ENCODE measurements at places on chromosomes 4 and X.

DNA sequence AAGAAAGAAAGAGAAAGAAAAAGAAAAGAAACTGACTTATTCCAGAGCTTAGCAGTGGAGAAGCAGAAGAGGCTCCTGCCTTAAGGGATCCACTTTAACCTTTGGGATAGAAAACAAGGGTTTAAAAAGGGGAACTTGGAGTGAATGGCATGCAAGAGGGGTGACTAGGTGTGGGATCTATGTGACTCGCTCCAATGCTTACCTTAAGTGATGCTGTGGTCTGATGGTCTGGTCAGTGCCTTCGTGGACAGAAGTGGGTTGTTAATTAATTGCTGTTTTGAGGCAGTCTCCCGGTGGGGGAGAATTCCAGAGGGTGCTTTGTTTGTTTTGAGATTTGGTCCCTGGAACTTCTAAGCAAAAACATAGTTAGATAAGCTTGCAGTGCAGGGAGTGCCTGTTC is 21.1 kb upstream of the RHOXF1 start:
- no peak for DNase-seq

GRCh38 chrX:85379174-85379907 is at the start of gene POF1B:
POF1B (minus strand) TSS chrX:85379665; CDS start chrX:85379454, 211 bp downstream.
- DNase-seq, result no peak

GRCh38 chr4:8146157-8146556 is 12.5 kb downstream of the ABLIM2 start:
- no peak for DNase-seq

GRCh38 chr4:54813674-54814073 is 155.9 kb downstream of the KIT start:
- DNase-seq, result no peak

GRCh38 chrX:40084471-40085101 is 13.2 kb downstream of the BCOR start:
- no peak for DNase-seq

DNA sequence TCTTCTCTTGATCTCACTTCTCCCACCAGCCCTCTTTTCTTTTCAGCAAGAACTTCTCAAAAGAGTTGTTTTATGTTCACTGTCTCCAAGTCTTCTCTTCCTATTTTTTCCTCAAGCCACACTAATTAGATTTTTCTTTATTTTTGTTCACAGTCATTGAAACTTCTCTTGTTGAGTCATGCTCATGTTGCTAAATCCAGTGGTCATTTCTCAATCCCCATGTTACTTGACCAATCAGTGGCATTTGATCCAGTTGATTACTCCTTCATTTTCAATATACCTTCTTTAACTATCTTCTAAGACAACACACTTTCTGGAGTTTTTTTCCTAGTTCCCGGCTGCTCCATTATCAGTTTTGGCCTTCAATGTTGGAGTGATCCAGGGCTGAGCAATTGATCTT is 103.1 kb upstream of the LSM6 start:
- no peak for DNase-seq

DNA sequence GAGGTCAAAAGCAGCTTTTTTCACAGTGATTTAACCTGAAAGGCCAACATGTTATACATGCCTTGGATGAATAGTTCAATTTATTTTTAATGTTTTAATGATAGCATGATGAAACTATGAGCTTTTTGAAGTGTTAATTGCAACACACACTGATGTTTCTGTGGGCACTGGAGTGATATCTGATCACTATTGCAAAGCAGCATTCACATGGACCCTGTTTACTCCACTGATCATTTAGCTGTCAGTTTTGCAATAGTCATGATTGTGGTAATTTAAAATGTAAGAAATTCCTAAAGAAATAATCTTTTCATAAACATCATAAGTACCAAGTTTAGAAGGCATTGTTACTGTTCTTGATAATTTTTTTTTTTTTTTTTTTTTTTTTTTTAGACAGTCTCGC is 74.1 kb downstream of the ARSJ start:
- no peak for DNase-seq

- no peak for DNase-seq
Measured at GRCh38 chrX:42770566-42770965, 7.4 kb downstream of the PPP1R2C start.

- no peak for DNase-seq
Measured at GRCh38 chrX:106670631-106671030, 55.9 kb upstream of the RNF128 start.

- no peak for DNase-seq
Measured at GRCh38 chr4:107760281-107760947, 40.4 kb upstream of the PAPSS1 start.

DNA sequence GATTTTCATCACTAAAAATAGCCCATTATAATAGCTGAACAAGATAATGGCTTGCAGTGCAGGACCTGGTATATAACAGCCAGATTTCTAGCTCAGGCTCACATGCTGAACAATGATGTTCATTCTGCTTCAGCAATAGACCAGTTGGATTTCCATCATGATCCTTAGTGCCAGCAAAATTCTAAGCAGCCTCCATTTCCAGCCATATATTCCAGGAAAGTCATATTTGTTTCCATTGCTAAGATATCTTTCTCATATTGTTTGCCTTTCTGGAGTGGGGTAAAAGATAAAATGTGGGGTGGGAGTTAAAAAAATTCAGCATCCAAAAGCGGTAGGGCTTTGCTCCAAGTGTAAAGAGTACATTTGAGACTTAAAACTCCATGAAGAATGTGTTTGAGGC is 2344.1 kb downstream of the PCDH7 start:
- no peak for DNase-seq

GRCh38 chr4:152255437-152255836 is 280.5 kb downstream of the FBXW7 start:
- peak; percentile 46 for DNase-seq

DNA sequence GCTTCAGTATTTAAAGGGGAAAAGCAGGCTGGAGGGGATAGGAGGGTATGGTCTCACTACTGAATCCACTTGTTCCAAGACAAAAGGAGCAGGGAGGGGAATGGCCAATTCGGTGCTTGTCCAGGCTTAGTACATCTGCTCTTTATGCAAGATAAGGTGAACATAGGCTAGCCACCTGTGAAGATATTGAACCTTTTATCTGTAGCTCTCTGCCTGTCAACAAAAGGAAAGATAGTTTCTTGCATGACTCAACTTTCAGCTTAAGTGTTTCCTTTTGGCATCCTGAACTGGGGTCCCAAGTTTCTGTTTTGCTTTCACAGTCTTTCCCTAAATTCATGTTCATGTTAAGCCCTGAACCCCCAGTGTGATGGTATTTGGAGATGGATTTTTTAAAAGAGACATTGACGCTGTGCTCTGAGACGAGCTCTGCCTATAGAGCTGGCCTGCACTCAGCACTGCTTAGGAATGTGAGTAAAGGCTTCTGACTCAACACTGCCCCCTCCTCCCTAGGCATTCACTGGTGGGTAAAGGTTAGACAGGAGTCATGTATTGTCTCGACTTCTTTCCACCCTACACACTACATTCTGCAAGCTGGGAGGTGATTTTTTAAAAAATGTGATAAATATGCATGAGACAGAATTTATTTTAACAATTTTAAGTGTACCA is 28.2 kb downstream of the FAM149A start:
- no peak for DNase-seq

DNA sequence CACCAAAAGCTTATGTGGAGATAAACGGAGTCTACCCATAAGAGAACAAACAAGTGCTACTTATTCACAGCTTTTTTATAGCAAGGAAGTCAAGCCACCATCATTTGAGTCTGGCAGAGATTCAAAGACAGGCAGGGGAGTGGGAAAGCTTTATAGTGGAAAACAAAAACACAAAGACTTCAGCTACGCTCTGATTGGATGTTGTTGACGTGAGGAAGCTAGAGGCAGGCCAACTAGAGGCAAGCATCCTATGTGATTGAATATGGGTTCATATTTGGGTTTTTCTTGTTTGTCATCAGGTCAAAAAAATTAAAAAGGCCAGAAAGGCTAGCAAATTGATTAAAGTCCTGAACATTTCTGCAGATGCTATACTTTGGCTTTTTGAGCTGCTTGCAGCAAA is 719 bp upstream of the TCEAL4 start:
- no peak for DNase-seq

GRCh38 chrX:68416592-68416991 is 16.7 kb downstream of the OPHN1 start:
- no peak for DNase-seq

DNA sequence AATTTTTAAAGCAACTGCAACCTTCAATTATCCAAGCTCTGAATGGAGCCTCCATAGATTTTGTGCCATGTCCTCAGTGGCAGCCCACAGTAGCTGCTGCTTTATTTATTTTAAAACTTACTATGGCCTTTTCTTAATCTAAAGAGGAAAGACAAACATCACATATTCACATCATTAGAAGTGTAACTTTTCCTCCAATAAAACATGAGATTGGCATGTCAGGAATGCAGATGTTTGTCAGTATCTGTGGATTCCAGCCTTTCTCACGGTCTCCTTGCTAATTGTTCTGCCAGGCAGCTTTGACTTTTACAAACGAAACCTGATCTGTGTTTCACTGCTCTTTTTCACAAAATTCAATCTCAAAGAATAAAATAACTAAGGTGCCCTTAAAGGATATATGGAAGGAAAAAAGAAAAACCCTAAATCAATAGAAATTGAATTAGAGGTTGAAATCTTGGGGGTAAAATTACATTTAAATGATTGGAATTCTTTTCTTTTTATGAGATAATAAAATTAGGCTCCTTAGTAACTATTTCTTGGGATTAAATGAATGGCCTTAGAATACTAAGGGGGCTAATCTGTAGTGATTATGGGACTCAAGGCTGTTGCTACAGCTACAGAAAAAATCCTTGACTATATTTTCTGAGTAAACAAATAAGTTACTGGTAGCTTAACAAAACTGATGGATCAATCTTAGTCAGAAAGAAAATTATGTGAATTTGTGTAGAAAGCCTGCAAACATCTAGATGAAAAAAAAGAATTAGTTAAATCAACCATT is 151.3 kb downstream of the RTL9 start:
- DNase-seq, result no peak

- DNase-seq, result no peak
Measured at GRCh38 chr4:41514766-41515481, 23.0 kb upstream of the LIMCH1 start.

GRCh38 chr4:164446516-164446915 is 307.4 kb upstream of the SMIM31 start:
- no peak for DNase-seq

- DNase-seq, result no peak
Measured at GRCh38 chr4:88758264-88758663, 60.6 kb upstream of the NAP1L5 start.

GRCh38 chr4:5930876-5931275 is 38.0 kb upstream of the CRMP1 start:
- no peak for DNase-seq

GRCh38 chrX:47196098-47196497 is 2.5 kb downstream of the UBA1 start:
- no peak for DNase-seq

DNA sequence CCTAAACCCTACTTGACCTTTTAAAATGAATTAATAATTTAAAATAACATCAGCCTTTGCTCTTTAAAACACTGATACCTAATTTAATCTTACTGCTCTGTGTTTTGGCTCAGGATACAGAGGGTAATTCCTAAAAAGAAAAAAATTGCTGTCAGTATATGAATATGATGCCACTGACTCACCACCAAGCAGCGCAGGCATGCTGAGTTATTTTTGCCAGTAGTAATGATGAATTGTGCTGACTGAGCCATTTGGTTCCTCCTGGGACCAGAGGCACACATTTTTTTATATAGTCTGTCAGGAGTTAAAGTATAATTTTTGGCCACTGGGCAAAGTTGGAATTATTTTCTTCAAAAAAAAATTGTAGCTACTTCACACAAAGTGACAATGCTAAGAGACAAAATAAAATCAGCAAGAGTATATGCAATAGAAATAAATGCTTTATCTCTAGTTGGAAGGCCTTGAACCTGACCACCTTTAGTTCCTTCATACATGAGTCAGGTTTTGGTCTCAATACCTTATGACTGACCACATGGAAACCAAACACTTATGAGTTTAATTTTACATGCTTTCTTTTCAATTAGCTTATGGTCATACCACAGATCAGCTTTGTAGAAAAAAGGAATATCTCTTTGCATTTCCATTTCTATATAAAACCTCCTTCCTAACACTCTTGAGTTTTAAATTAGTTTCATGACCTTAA is 115.1 kb downstream of the PPP3CA start:
- no peak for DNase-seq

DNA sequence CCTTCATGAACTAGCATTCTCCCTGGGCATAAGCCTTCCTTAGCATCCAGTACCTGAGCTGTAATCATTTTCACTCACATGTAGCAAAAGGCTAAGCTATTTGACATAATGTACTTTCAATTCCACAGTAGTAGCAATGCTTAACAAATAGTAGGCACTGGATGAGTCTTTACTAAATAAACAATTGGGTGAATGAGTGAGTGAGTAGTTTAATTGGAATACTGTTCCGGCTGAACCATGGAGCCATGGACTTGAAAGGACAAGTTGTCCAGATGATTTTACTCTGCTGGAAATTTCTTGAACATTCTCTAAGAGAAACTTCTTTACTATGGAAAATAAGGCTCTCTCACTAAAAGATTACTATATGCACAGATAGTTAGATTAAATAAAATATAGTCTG is 159.3 kb downstream of the FAM47B start:
- no peak for DNase-seq

DNA sequence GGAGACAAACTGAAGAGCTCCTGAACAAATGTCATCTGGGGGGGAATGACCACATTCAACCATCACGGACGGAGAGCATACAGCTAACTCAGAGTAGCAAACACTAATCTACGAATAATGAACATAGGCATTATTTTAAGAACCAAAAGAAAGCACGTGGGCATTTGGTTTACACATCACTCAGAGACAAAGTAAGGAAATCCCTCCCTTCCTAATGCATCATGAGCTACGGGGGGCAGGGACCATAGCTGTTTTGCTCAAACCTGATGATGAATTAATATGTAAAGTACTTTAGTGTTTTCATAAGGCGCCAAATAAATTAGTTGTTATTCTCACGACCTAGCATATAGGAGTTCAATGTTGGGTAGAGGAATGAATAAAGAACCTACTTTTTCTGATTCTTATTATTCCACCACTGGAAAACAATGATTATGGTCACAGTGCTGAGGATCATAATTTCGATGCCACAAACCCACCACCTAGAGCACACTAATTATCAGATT is 11.7 kb upstream of the TMEM156 start:
- DNase-seq, result peak; percentile 13

DNA sequence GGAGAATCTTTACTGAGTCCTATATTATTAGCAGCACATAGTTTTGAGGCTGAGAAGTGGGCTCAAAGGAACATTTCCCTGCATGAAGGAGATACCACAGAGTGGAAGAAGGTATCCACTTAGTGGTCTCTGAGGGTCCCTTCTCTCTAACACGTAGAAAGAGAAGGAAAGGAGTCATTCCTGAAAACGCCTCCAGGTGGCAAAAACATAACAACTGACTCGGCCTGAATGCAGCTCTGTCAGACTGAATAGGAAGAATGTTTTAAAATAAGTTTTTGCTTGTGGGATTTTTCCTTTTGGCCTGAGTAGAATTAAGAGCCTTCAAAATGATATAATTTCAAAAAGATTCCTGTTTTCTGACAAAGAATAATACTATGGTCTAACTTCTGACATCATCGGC is 23.3 kb downstream of the RPGR start:
- DNase-seq, result no peak
